ENCODE measurements at places on chromosomes 11 and 22. TPM values are rescaled to one million over a fixed set of nuclear protein-coding genes. Genes with fewer than 3 reads are reported as not detected.

DNA sequence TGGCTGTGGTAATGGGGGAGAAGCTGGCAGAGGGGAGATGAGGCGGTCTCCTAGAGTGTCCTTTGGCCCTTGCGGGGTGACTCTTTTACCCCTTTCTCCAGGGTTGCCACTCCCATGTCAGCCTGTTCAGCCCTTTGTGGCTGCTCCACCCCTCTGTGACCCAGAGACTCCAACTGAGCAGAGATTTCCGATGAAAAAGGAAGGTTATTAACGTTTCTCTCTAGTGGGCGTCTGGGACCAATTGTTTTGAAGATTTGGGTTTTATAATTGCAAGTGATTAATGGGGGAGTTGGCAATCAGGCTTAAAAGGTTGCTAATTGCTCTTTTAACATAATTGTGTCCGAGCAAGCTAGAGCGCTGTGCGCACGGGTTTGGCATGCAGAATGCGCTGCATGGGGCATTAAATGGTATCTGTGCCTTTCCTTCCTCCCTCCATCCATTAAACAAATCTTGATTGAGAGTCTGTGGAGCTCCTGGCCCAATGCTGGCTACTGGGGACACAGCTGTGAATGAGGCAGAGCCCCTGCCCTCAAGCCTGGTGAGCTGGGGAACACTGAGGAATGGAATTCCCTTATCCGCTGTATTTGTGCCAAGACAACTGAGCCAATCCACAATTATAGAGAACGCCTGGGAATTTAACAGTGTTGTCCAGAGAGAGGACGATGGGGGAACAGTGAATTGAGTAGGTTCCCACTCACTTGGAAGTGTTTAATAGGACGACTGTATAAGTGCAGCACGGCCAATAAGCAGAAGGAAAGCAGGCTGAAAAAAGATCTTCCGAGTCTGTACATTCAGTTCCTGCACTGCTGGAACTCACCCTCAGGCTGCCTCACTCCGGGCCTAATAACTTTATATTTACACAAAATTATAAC, 295.9 kb downstream of the MIAT start:
- H3K27ac ChIP-seq = no peak overlapping the region
- H3K36me3 ChIP-seq = no peaks in the 10 kb centered on the region
- H3K4me1 ChIP-seq = no peaks in the 10 kb centered on the region
- DNase-seq = no peak
- H3K4me3 ChIP-seq = no peak overlapping the region
- peaks cover 18% of the 10 kb centered on the region for H3K27me3 ChIP-seq

TRIM49 gene
- polyA plus RNA-seq = not detected

- DNase-seq = no peak
- no peaks in the 10 kb centered on the region for H3K27me3 ChIP-seq
- H3K36me3 ChIP-seq = no peaks in the 10 kb centered on the region
- no peak overlapping the region for H3K4me3 ChIP-seq
- no peaks in the 10 kb centered on the region for H3K4me1 ChIP-seq
Observed at GRCh38 chr22:28103596-28103995, 184.5 kb upstream of the PITPNB start.

OR8D1 gene
- not detected for polyA plus RNA-seq

GRCh38 chr11:47171856-47172255, 4.8 kb downstream of the ARFGAP2 start:
- peaks cover 53% of the 10 kb centered on the region for H3K4me1 ChIP-seq
- DNase-seq = no peak
- peak overlapping the region; percentile 70 for H3K27ac ChIP-seq
- no peaks in the 10 kb centered on the region for H3K27me3 ChIP-seq
- peaks cover 83% of the 10 kb centered on the region for H3K36me3 ChIP-seq

GRCh38 chr22:27610863-27611786, 190.4 kb downstream of the MN1 start:
- DNase-seq = no peak
- no peak overlapping the region for H3K27ac ChIP-seq
- no peaks in the 10 kb centered on the region for H3K36me3 ChIP-seq
- H3K4me1 ChIP-seq = peaks cover 6% of the 10 kb centered on the region
- H3K27me3 ChIP-seq = peaks cover 37% of the 10 kb centered on the region
